ENCODE measurements at places on chromosomes 2 and 18.

GRCh38 chr2:23609254-23609653, 224.3 kb downstream of the KLHL29 start:
- DNase-seq = no peak

DNA sequence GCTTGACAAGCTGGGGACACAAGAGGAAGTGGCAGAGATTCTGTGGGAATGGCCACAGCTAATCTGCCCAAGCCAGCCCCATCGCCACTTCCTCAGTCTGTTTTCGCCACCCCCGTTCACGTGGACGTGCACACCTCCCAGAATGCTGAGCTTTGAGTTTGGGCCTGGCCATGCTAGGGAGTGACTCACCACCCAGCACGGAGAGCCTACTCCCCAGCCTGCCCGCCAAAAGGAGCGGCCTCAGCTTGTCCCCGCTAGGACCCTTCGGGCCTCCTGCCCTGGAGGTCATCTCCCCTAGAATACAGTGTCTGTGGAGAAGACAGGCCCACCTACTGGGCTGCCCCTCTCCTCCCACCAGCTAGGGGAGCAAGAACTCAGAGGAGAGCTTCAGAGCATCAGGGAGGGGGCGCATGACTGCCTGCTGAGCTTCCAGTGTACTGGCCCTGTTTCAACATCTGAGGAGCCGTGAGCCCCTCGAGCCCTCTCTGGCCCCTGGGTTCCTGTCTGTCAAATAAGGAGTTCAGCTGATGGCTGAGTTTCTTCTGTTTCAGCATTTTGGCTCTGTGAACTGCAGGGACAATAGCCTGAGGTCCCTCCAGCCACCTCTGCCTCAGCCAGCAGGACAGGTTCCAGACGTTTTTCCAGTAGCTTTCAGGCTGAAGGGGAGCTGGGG, 5.1 kb downstream of the SLC35F6 start:
- DNase-seq = no peak

DNA sequence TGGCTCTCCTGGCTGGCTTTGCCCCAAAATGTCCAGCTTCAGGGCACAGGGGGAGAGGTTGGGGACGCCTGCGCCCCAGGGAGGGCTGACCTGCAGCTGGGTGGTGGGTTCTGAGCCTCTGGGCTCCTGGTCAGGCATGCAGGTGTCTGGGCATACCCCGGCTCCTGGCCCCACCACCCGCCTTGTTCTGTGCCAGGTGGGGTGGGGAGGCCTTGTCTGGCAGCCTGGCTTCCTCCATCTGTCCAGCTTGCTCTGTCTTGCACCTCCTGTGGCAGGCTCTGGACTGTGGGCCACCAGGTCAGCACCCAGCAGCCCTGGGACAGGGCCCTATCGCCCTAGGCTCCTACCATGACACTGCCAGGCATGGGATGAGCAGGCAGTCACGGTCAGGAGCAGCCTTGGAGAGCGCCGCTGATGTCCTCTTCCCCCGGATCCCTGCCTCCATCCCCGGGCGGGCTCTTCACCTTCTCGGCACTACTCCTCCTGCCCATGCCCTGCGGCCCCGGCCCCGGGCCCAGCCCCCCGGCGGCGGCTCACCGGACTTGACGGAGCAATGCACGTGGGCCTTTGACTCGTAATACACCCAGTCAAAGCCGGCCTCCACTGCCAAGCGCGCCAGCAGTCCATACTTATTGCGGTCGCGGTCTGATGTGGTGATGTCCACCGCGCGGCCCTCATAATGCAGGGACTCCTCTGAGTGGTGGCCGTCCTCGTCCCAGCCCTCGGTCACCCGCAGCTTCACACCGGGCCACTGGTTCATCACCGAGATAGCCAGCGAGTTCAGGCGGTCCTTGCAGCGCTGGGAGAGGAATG, 3.6 kb downstream of the IHH start:
- DNase-seq = no peak

- DNase-seq = no peak
These were observed 14.2 kb upstream of the LIPG start for GRCh38 chr18:49547701-49548100.

DNA sequence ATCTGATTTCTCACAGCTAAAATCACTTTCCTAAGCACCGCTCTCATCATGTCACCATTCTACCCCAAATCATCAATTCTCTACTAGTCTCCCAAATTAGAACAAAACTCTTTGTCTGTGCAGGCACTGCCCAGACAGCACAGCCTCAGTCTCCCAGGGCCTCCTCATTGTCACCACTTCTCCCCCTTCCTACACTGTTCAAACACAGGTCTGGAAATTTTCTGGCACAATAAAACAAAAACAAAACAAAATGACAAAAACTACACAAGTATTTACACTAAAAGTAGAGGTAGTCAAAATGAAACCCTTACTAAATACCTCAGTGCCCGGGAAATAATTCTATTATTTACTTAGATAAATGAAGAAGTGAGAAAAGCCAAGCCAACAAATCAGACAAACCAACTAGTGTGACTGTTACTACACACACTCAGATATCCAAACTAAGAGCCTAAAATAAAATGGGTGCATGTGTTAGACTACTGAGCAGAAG, 156.2 kb upstream of the DNMT3A start:
- DNase-seq = no peak

- DNase-seq = no peak
These were observed 55.1 kb upstream of the SLC66A3 start for GRCh38 chr2:11100130-11100529.

GRCh38 chr2:119659601-119660342, 19.2 kb upstream of the TMEM177 start:
- peak; percentile 27 for DNase-seq

GRCh38 chr2:178059681-178060080, 12.9 kb downstream of the PDE11A start:
- DNase-seq = no peak

DNA sequence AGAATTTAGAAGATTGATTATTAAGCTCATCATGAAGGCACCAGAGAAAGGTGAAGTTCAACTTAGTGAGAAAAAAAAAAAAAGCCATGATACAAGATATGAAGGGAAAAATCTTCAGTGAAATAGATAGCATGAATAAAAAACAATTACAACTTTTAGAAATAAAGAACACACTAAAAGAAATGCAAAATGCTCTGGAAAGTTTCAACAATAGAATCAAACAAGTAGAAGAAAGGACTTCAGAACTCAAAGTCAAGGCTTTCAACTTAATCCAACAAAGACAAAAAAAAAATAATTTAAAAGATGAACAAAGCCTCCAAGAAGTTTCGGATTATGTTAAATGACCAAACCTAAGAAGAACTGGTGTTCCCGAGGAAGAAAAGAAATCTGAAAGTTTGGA, 105.5 kb downstream of the GRB14 start:
- no peak for DNase-seq

DNA sequence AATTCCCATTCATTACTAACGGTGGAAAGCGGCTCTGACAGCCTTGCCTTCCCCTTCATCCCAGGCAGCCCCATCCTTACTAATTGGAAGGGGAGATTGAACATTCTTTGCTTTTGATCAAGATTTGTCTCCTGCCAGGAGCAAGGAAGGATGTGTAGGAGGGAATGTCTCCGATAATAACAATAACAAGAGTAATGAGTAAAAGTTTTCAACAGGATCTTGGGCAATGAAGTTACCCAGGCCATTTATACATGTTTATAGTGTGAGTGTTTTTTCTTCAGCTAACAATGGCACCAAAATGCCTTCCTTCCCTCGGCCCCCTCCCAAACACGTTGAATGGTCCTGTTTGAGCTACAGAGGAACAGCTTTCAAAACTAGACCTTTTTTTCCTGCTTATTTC, 83.8 kb downstream of the GATA6 start:
- no peak for DNase-seq

GRCh38 chr2:96856776-96857666, 795 bp downstream of the ANKRD39 start:
- peak; percentile 25 for DNase-seq

DNA sequence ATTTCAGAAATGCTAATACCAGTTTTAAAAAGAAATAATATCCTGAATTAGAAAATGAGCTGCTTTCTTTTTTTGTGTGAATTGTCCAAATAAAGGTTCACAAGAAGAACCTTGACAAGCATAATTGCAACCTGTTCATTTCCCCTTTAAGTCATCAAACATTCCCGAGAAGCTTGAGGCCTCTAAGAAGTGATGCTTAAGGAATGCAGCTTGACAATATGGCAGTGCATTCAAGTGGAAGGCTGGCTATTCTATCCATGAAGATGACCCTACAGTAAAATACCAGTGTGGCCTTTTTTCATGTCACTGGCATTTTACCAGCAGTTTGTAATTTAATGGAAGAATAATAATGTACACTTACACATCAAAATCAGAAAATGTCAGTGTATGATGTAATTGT, 216.7 kb downstream of the CTNNA2 start:
- no peak for DNase-seq

GRCh38 chr2:120036145-120036544, 23.3 kb downstream of the EPB41L5 start:
- DNase-seq = no peak

DNA sequence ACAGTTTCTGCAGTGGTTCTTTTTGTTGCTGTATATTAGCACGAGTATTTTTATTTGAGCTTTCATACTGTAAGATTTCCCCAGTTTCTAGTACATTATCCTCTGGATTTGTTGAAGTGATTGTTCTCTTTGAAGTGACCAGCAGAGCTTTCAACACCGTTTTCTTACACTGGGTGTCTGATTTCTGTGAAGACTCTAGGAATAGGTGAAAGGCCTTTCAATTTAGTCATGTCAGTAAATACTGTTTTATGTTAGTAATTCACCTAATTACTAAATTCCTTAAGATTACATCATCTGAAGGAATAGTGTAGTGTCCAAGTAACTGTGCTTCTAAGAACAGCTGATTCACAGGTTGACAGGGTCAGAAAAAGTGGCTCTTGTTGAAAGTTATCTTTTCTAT, 2.3 kb downstream of the PPM1B start:
- no peak for DNase-seq

DNA sequence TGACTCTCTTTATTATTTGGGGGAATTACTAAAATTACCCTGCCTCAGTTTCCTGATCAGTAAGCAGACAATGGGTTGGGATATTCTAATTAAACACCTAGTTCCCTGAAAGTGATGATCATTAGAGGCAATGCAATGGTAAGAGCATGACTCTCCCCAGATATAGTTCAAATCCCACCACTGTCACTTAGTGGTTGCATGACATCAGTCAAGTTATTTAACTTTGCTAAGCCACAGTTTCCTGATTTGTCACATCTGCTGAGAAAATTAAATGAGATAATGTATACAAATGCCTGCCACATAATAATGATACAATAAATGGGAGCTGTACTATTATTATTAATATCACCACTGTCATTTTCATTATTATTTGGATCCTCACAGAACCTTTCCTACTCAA, 29.9 kb downstream of the ZEB2 start:
- DNase-seq = no peak

DNA sequence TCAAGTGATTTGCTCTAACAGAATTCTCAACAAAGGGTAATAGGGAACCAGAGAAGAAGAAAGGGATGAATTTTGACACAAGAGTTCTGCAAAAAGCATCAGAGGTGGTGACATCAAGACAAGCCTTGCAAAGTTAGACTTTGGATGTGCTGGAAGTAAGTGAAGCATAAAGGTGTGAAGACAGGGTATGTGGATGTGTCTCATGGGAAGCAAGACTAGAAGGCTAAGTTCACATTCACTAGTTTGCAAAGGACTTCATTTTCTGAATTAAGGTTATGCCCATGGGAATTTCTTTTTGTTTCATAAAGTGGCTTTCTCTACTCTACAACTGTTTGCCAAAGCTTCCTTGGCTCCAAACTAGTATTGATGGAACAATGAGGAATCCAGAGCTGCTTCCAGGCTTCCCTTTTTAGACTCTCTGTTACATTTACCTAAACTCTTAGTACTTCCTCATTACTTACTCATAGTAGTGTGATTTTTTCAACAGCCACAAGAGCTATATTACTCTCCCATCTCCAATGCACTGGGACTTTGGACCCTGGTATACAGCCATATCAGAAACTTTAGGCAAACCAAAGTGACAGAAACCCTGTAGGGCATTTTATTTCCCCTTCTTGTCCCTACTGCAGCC, 21.1 kb upstream of the IHH start:
- no peak for DNase-seq

DNA sequence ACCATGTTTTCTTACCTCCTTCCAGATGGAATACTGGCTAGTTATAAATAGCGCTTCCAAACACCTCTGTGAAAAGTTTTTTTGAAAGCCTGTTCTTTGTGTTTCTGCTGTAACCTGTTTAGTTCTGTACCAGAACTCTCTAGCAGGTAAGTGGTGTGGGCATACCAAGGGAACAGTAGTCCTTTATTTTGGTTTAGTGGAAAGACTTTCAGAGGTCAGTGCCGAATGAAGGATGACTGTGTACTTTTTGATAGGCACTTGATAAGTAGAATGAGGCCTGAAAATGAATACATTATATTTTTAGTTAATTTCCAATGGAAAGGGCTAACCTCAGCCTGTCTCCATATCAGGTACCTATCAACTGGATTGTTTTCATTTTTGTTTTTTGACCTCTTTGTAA, 27.6 kb upstream of the ASB1 start:
- DNase-seq = no peak

DNA sequence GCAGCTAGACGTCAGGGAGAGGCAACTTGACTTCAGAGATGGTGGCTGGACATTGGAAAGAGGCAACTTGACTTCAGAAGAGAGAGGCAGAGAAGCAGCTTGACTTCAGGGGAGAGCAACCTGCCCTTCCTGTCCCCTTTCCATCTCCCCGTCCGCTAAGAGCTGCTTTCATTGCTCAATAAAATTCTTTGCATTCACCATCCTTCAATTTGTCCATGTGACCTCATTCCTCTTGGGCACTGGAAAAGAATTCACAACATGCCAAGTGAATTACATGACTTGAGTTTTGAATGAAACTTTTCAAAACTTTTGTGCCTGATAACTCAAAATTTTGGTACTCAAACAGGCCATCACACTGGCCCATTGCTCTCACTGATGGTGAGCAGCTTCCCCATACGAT, 158.9 kb downstream of the DPP4 start:
- no peak for DNase-seq

GRCh38 chr2:204542982-204543608, 2.2 kb upstream of the PARD3B start:
- DNase-seq = no peak

GRCh38 chr18:25729072-25729471, 361.3 kb downstream of the SS18 start:
- no peak for DNase-seq

- no peak for DNase-seq
These were observed 66.3 kb downstream of the SCN2A start for GRCh38 chr2:165305391-165306096.

DNA sequence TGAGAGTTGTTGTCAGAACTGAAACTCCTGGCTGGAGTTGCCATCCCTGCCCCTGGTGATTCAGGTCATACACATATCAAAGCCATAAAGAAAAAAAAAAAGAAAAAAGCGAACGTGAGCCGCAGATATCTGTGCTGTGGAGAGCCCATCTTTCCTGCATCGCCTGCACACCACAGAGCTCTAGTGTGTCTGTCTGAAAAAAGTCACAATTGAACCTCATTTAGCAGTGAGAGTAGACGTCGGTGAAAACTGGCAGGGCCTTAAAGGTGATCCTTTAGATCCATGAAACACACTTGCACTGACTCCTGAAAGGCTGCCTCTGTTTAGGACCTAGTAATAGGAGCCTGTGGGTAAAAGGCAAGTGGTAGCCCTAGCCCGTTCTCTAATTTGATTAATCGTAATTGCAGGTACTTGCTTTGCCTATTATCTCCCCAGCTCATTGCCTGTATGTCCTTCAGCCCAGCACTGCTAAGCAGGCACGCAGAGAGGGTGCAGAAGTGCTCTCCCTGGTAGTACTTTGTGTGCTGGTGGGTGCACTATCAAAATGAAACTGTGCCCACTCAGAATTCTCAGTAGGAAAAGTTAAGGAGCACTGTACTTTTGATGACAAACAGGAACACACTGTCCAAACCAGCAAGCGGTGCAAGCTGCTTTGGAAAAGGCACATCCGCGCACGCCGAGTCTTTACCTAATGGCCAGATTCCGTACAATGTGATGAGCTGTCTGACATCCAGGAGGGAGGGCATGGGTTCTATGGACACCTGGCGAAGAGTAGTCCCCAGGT, 103.5 kb upstream of the ASB18 start:
- DNase-seq = no peak

Measured in activated naive CD8-positive, alpha-beta T cell treated with anti-CD3 and anti-CD28 coated beads for 36 hours (primary cell).